ENCODE measurements at places on chromosomes 3 and 15. TPM values are rescaled to one million over a fixed set of nuclear protein-coding genes. Genes with fewer than 3 reads are reported as not detected.
A peak's percentile ranks its signal among the peaks of the same experiment; 100 is the strongest.

GRCh38 chr3:110773413-110773954 lies 298.1 kb upstream of the NECTIN3 start:
- DNase-seq: no peak

- no peak for DNase-seq
Measured at GRCh38 chr3:140398387-140398786, 279.5 kb upstream of the TRIM42 start.

- peak; percentile 69 for DNase-seq
Measured at GRCh38 chr3:150763841-150764483, 993 bp upstream of the SIAH2 start.

DNA sequence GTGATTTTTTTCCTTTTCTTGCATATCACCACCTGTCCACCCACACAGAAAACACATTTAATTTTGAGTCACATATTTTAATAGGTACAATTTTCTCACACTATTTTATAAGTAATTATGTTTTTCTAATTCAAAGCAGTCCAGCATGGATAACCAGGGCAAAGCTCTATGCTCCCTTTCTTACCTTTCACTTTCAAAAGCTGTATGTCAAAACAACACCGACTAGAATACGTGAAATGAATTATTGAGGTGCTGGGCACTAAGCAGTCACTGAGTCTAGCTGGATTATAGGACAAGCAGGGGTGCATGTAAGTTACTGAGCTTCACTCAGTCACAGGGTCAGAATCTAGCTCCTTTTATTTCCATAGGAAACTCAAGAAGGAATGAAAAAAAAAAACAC lies 60.6 kb downstream of the LSAMP start:
- no peak for DNase-seq

- DNase-seq: no peak
Measured at GRCh38 chr3:27095553-27096222, 273.5 kb downstream of the NEK10 start.

GRCh38 chr3:141643391-141643790 lies 94.7 kb upstream of the RNF7 start:
- peak; percentile 44 for DNase-seq

GRCh38 chr3:63910001-63910400 lies 2.2 kb downstream of the SCAANT1 start:
- DNase-seq: no peak

- peak; percentile 61 for DNase-seq
Measured at GRCh38 chr3:153232851-153233271, 70.8 kb downstream of the RAP2B start.

GRCh38 chr15:69410248-69410874 lies 3.8 kb upstream of the KIF23 start:
- peak; percentile 44 for DNase-seq

GOLGA8O gene
- total RNA-seq: 1.4 TPM

PSTPIP1 gene
- not detected for total RNA-seq
